NCI-H2029 treated with DMSO at 0.1 percent for 48 hours (cell line): ENCODE measurements at places on chromosomes 11 and 22.

GRCh38 chr11:67118181-67118766, 789 bp upstream of the KDM2A start:
- DNase-seq: no peak

DNA sequence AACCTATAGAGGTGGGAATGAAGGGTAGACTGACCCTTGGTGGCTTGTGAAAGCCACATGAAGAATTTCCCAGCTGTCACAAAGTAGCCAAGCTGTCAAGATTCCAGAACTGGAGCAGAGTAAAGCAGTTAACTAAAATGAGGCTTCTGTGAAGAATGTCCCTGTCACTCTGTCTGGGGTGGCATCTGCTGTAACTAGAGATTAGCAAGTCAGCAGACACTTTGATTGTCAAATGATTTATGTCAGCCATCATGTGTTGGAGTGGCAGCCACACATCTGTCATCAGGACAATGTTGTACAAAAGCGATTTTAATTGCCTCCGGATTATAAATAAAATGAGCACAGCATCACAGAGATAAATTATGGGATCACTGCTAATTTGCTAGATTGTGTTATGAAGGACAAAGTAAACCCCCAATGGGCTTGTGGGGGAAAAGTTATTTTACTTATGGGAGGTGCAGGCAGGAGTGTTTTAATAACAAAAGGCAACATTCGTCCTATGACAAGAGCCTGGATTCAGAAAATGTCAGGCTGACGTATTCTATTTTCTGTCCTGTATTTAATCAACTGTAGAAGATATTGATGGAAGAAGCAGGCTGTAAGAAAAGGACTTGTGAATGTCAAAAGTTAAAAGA, 270.9 kb downstream of the FAM181B start:
- no peak for DNase-seq

- DNase-seq: no peak
Measured at GRCh38 chr11:73866586-73866996, 10.1 kb downstream of the COA4 start.

- no peak for DNase-seq
Measured at GRCh38 chr11:111391328-111392124, 12.5 kb upstream of the POU2AF1 start.

GRCh38 chr22:23478175-23478574, 101.9 kb downstream of the IGLL1 start:
- DNase-seq: no peak

- peak; percentile 15 for DNase-seq
Measured at GRCh38 chr22:46432164-46433068, 96.9 kb downstream of the TRMU start.

DNA sequence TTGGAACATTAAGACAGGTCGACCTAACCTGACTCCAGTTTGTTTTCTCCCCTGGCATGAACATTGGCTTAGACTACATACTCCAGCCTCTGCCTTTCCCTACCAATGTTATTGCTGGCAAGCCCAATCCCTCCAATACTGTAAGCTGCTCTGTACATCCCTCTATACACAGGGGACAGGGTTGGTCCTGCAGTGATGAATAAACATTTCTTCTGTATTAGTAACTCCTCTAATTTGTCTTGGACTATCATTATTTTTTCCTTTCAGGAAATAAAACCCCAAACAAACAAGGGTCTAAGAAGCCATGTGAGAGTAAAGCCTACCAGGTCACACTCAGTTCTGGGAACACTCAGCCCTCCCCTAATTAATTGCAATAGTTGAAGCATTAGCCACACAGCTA, 35.1 kb upstream of the FJX1 start:
- DNase-seq: no peak

GRCh38 chr11:75135651-75136050, 15.3 kb upstream of the SLCO2B1 start:
- DNase-seq: no peak

GRCh38 chr11:4375431-4376140, 7.4 kb upstream of the OR52B4 start:
- no peak for DNase-seq

DNA sequence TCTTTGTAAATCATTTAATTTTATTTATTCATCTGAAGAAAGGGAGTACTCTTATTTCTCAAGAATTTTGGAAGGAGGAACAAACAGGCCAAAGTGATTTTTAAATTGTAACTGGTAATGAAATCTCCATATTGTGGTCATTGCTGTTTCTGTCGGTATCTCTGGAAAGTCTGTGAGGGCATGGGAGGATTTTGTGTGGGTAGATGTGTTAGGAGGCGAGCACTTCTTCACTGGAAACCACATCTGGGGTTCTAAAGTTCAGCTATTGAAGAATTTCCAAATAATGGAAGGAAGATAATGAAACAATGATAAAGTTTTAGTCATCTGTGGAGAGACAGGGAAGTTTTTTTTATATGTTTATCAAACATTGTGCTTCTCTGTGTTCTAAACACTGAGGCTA, 6.6 kb downstream of the TRIM34 start:
- no peak for DNase-seq

GRCh38 chr22:17095538-17095937, 10.7 kb downstream of the IL17RA start:
- no peak for DNase-seq

DNA sequence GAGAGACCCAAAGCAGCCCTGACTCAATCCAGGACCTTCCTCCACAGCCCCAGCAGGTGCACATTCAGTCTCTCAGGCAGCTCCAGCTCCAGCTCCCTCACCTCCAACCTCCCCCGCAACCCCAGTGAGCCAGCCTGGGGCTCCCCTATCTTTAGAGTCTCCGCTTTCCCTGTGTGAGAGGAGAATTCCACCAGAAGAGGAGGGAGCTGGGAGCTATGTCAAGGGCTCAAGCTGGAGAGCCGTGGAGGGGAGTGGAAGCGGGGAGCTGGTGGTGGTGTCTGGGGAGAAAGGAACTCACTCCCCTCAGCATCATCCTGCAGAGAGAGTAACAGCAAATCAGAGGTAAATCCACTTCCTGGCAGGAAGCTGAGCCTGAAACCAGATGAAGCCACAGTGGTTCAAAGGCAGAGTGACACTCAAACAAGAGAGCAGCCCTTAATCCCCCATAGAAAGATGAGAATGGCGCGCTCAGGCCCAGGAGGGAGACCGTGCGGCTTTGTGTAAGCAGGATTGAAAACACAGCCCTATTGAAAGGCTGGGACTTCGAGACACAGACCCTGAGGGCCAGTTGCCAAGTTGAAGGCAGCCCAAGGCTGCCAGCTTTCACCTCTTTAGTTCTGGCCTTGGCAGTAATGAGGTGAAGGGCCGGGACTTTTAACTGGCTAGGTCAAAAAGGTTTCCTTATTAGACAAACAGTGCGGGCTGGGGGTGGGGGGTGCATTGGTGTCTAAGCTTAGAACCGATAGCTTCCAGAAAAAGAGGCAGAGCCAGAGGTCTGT, 21.4 kb upstream of the CDON start:
- DNase-seq: peak; percentile 97

- DNase-seq: no peak
Measured at GRCh38 chr11:70751142-70751734, 352.9 kb downstream of the CTTN start.

DNA sequence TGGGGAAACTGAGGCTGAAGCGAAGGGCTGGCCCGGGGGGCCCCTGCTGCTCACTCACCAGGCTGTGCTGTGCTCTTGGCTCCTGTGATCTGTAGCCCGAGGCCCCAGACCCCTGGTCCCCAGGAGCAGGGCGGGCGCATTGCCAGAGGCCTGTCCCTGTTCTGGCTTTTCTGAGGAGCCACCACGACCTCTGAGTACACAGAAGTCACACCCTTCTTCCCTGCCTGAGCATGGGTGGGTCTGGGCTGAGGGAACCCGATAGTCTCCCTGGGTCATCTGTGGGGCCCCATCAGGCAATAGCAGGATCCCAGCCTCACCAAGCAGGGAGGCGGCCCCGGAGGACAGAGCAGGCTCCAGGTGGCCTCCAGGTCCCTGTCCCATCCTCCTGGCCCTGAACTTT, 5.1 kb downstream of the CASTOR1 start:
- DNase-seq: no peak

- DNase-seq: no peak
Measured at GRCh38 chr11:65292890-65293289, 21.8 kb upstream of the CDC42EP2 start.

- no peak for DNase-seq
Measured at GRCh38 chr11:41403458-41403857, 56.0 kb downstream of the LRRC4C start.

DNA sequence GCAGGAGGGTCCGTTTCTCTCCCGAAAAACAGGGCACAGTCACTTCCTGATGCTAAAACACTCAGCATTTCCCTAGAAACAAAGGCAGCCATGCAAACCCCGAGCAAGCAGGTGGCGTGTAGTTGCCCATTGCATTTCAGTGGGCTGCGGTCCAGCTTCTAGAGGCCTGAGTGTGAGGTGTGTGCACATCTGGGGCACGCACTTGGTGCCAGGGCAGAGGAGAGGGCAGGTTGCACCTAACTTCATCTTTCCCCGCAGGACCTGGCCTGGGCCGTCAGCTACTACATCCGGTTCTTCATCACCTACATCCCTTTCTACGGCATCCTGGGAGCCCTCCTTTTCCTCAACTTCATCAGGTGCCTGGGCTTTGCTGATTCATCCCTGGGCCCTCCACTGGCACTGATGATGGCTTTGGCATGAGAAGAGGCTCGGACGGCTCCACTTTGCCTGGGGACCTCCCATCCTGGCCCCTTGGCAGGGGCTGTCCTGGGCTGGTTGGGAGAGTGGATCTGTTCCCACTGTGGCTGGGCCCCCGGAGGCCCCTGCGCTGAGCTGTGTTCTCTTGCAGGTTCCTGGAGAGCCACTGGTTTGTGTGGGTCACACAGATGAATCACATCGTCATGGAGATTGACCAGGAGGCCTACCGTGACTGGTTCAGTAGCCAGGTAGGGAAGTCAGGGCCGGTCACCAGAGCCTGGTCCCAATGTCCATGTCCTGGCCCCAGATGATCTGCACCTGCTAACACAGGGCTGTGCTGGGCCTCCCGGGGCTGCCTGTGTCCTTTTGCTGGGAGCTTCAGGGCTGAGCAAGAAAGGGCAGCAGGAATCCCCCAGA, 28.4 kb downstream of the FADS3 start:
- no peak for DNase-seq

DNA sequence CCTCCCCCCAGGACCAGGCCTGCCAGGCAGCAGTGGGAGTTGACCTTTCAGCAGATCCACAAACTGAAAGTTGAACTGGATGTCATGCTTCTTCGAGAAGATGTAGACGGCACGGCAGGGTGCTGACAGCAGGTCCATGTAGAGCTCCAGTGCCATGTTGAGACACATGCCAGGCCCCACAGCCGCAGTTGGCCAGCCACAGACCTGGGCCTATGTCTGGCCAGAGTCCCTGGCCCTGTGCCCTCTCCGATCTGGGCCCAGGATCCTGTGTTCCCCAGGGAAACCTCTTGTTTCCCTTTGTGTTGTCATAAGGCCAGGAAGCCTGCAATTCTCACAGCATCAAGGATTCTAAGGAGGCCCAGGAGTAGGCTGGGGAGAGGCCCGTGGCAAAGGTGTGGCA, at the start of gene GSTT4:
TSS of gene GSTT4 (minus strand) at position 253 of the 400 bp plus-strand sequence. CDS start at position 156, 97 bp downstream.
- DNase-seq: no peak

- DNase-seq: no peak
Measured at GRCh38 chr11:79156031-79156430, 284.8 kb downstream of the TENM4 start.

DNA sequence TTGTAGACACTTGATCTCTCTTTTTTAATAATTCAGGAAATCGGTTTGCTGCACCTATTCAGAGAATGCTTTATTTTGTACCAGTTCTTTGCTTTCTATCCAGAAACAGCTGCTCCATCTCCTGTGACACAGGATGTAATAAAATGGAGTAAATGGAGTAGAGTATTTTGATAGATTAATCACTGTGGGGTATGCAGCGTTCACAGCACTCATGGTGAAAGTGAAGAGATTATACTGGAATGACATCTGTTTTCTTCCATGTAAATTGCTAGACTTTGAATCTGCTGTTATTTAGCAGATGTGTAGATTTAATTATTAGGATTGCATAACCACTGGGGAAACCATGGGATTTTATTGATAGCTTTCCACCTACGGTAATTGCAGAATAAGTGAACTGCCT, 227.3 kb upstream of the ARHGAP42 start:
- no peak for DNase-seq

DNA sequence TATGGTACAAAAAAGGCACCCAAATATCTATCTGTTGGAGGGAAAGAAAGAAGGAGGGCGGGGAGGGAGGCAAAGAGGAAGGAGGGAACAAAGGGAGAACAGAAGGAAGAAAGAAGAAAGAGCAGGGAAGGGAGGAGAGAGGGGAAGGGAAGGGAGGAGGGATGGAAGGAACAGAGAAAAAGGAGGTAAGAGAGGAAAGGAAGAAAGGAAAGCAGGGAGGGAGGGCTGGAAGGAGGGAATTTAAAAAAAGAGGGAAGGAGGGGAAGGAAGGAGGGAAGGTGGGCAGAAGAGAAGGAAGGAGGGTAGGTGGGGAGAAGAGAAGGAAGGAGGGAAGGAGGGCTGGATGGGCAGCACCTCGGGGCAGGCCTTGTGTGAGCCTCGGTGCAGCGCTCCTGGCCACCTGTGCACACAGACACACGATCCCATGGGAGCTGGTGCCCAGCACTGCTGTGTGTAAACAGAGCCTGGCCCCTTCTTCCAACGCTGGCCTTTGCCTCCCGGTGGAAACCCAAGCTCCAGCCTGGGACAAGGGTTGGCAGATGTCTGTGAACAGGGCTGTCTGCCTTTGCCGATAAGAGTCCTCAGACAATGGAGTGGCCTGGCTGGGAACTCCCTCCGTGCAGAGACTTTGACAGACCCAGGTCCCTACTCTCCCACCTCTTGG, 23.2 kb downstream of the SMIM38 start:
- peak; percentile 15 for DNase-seq

DNA sequence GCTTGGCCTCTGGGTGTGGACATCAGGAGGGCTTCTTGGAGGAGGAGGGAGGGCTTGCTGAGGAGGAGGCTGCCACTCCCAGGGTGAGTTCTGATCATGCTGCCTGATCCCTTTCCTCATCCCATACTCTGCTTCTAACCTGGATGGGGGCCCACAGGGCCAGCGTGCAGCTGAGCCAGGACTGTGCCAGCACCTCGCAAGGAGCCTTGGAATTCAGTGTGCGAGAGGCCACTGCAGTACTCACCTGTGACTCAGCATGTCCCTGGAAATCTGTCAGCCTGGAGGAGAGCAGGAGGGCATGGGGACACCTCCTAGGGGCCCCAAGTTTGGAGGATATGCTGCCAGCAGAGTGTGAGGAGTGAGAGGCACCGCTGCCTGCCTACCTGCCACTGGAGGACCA, 4.2 kb upstream of the GAB4 start:
- no peak for DNase-seq

- DNase-seq: no peak
Measured at GRCh38 chr22:29408940-29409339, 20.6 kb upstream of the AP1B1 start.

DNA sequence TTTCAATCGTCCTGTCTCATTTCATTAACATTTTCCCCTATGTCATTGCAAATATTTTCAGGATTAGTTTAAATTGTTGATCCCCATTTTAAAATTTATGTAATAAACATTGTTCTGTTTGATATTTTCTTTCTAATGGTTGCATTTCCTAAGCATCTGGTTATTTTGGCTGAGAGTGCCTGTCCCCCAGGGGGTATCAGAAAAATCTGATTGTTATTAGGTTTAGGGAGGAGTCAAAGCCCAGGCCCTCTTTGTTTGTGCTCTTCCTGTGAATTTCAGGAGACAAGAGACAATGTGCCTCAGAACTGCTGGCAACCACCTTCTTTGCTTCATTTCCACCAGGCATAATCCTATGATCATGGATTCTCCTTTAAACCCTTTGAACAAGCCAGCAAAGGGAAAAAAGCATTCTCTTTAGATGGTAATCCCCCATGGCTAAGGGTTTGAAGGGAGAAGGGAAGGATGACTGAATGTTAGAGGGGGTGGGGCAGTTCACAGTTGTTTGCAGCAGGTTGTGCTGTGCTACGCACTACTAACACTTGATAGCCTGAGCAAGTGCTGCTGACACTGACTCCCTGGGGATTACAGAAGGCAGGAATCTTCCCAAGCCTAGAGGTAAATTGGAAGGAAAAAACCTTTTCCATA, 462.4 kb upstream of the LRRC4C start:
- no peak for DNase-seq
